ENCODE measurements at places on chromosomes 1 and 21. TPM values are rescaled to one million over a fixed set of nuclear protein-coding genes. Genes with fewer than 3 reads are reported as not detected.
A peak's percentile ranks its signal among the peaks of the same experiment; 100 is the strongest.

RHEX gene
- 3.1 TPM for total RNA-seq

TMEM200B gene
- 3.8 TPM for total RNA-seq

ANGPTL3 gene
- not detected for total RNA-seq

LYST gene
- total RNA-seq: 52.8 TPM

SLC9C2 gene
- total RNA-seq: not detected

DNA sequence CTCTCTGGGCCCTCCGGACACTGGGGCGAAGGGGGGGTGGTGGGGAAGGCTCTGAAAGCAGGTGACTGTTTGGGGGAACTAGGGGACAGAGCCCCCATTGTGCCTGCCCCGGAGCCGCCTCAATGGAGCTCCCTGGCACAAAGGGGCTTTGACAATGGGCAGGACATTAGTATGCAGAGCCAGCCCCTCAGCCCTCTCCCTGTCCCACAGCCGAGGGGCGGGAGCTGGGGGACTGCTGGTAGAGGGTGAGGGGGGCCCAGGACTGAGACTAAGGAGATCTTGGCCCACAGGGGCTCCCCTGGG is 7.8 kb downstream of the KCNJ10 start:
- no peaks in the 10 kb centered on the region for H3K27me3 ChIP-seq
- no peaks in the 10 kb centered on the region for H3K36me3 ChIP-seq
- H3K27ac ChIP-seq: no peak overlapping the region
- no peak for DNase-seq

GRCh38 chr1:229047161-229047839 is 223.6 kb upstream of the RAB4A start:
- H3K27ac ChIP-seq: no peak overlapping the region
- no peaks in the 10 kb centered on the region for H3K36me3 ChIP-seq
- DNase-seq: no peak
- H3K27me3 ChIP-seq: no peaks in the 10 kb centered on the region
- H3K4me3 ChIP-seq: no peak overlapping the region
- no peaks in the 10 kb centered on the region for H3K4me1 ChIP-seq

DNA sequence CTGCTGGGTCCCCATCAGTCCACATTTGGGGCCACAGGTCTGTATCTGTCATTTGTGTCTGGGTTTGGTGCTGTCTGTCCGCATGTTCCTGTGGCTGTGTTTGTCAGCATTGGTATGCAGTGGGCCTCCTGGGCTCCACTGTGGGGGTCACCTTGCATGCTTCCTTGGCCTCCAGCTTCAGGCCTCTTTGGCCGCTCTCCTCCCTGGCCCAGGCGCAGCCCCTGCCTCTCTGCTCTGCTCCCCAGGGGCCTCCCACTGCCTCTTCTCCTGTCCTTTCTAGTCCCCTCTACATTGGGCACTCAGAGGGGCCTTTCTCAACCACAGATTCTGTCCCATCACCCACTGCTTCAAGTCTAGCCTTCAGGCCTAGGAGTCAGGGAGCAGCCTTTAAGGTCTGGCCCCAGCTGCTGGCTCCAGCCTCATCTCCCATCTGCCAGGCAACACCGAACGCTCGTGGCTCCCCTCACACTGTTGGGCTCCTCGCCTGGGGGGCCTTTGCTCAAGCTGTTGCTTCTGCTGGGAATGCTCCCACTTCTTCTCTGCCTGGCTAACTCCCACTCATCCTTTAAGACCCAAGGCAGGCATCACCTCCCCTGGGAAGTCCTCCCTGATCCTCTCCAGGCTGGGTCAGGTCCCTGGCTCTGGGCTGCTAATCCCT is 14.6 kb downstream of the ZNF362 start:
- no peak for DNase-seq
- H3K36me3 ChIP-seq: no peaks in the 10 kb centered on the region
- H3K4me1 ChIP-seq: peaks cover 34% of the 10 kb centered on the region
- no peak overlapping the region for H3K4me3 ChIP-seq
- H3K27ac ChIP-seq: no peak overlapping the region

GRCh38 chr1:204431310-204432184 is 19.9 kb upstream of the PPP1R15B start:
- H3K4me3 ChIP-seq: no peak overlapping the region
- H3K27ac ChIP-seq: peak overlapping the region; percentile 16
- H3K36me3 ChIP-seq: peaks cover 10% of the 10 kb centered on the region
- H3K27me3 ChIP-seq: no peaks in the 10 kb centered on the region
- DNase-seq: peak; percentile 77

DNA sequence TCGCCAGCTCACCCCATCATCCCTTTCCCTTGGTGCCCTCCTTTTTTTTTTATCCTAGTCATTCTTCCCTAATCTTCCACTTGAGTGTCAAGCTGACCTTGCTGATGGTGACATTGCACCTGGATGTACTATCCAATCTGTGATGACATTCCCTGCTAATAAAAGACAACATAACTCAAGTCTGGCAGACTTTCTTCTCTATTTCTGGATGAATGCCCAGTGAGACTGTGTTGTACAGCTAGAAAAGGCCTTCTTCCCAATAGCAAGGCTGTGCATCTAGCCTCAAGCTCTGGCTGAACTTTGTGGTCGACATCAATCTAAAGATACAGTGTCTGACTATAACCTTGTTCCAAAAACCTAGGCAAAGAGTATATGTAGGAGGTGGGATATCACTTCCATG is 6.4 kb downstream of the IL24 start:
- DNase-seq: no peak
- no peak overlapping the region for H3K27ac ChIP-seq

- H3K4me1 ChIP-seq: peaks cover 9% of the 10 kb centered on the region
- no peak for DNase-seq
- H3K4me3 ChIP-seq: no peak overlapping the region
- H3K27ac ChIP-seq: no peak overlapping the region
- no peaks in the 10 kb centered on the region for H3K27me3 ChIP-seq
These were observed 16.9 kb downstream of the NPHP4 start for GRCh38 chr1:5975133-5975880.

- H3K27ac ChIP-seq: no peak overlapping the region
- H3K4me1 ChIP-seq: no peaks in the 10 kb centered on the region
- DNase-seq: no peak
- H3K36me3 ChIP-seq: no peaks in the 10 kb centered on the region
- no peaks in the 10 kb centered on the region for H3K27me3 ChIP-seq
These were observed 110.4 kb upstream of the NGF start for GRCh38 chr1:115448282-115449044.

DNA sequence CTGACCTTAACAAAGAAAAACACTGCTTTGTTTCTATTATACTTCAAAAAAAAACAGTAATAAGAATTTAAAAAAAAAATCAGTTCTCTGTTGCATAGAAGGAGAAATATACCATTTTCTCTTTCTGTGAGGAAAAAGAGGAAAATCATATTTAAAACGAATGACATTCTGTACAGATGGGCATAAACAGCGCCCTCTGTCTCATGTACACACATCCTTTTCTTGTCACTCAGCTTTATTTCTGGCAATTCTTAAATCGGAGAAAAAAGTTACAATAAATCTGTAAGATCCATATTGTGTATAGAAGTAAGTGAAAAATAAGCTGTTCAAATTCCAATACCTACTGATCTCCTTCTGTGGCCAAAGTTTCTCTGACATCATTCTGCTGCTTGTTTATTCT is 245.4 kb downstream of the SMYD3 start:
- H3K27ac ChIP-seq: no peak overlapping the region
- H3K36me3 ChIP-seq: no peaks in the 10 kb centered on the region
- DNase-seq: no peak
- H3K4me1 ChIP-seq: no peaks in the 10 kb centered on the region
- H3K27me3 ChIP-seq: no peaks in the 10 kb centered on the region

GRCh38 chr1:56081173-56081572 is 498.2 kb downstream of the PLPP3 start:
- peaks cover 7% of the 10 kb centered on the region for H3K4me1 ChIP-seq
- H3K36me3 ChIP-seq: no peaks in the 10 kb centered on the region
- H3K27me3 ChIP-seq: no peaks in the 10 kb centered on the region
- no peak overlapping the region for H3K27ac ChIP-seq
- no peak overlapping the region for H3K4me3 ChIP-seq
- no peak for DNase-seq

DNA sequence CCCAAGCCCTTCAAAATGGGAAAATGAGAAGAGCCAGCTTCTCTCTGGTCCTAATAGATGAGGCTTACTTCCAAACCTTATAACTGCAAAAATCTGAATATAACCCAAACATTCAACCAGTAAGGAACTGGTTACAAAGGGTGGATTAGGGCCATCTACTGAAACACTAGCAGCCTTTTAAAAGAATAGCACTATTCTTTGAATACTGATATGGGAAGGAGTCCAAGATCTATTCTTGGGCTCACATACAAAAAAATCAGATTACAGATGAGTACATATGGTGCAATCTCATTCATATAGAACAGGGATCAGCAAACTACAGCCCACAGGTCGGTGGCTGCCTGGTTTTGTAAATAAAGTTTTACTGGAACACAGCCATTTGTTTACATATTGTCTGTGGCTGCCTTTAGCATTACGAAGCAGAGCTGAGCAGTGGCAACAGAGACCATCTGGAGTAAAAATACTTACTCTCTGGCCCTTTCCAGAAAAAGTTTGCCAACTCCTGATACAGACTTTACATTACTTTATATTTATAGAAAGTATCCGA is 167.7 kb downstream of the ZSCAN20 start:
- H3K27me3 ChIP-seq: no peaks in the 10 kb centered on the region
- H3K4me1 ChIP-seq: no peaks in the 10 kb centered on the region
- no peaks in the 10 kb centered on the region for H3K36me3 ChIP-seq
- H3K4me3 ChIP-seq: no peak overlapping the region

- H3K27me3 ChIP-seq: no peaks in the 10 kb centered on the region
- H3K36me3 ChIP-seq: no peaks in the 10 kb centered on the region
- peak overlapping the region; percentile 39 for H3K4me3 ChIP-seq
- H3K4me1 ChIP-seq: peaks cover 26% of the 10 kb centered on the region
These were observed 13.5 kb downstream of the C1orf74 start for GRCh38 chr1:209770636-209771415.

GRCh38 chr1:156387870-156388173 is 18.8 kb downstream of the RHBG start:
- H3K27ac ChIP-seq: no peak overlapping the region
- peaks cover 8% of the 10 kb centered on the region for H3K4me1 ChIP-seq
- H3K27me3 ChIP-seq: peaks cover 14% of the 10 kb centered on the region
- DNase-seq: peak; percentile 69
- H3K36me3 ChIP-seq: no peaks in the 10 kb centered on the region
- H3K4me3 ChIP-seq: no peak overlapping the region

GRCh38 chr1:231774719-231775335 is 148.2 kb downstream of the DISC1 start:
- no peaks in the 10 kb centered on the region for H3K27me3 ChIP-seq
- H3K27ac ChIP-seq: no peak overlapping the region
- H3K4me1 ChIP-seq: peaks cover 7% of the 10 kb centered on the region
- no peak overlapping the region for H3K4me3 ChIP-seq
- no peaks in the 10 kb centered on the region for H3K36me3 ChIP-seq

DNA sequence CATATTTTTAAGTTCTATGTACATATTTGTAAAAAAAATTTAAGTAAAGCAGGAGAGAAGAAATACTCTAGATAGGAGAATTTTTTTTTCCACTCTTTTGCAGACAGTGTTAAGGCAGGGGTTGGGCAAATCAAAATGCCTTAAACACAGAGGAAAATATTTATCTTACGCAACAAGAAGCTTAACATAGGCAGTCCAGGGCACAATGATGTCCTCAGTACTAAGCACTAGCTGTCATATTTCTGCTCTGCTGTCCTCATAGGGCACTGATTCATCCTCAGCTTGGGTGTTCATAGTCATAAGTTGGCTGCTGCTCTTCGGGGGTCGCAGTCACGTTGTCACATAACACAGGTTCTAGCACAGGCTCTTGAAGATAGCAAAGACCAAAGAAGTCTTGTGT is 247.4 kb downstream of the PTBP2 start:
- H3K4me1 ChIP-seq: no peaks in the 10 kb centered on the region
- no peak overlapping the region for H3K4me3 ChIP-seq
- H3K36me3 ChIP-seq: no peaks in the 10 kb centered on the region
- DNase-seq: no peak

GRCh38 chr1:10635085-10635896 is 160.5 kb downstream of the PEX14 start:
- peaks cover 22% of the 10 kb centered on the region for H3K36me3 ChIP-seq
- no peaks in the 10 kb centered on the region for H3K27me3 ChIP-seq
- H3K27ac ChIP-seq: peak overlapping the region; percentile 89
- no peak for DNase-seq
- H3K4me3 ChIP-seq: no peak overlapping the region
- H3K4me1 ChIP-seq: peaks cover 34% of the 10 kb centered on the region

- DNase-seq: no peak
- no peaks in the 10 kb centered on the region for H3K27me3 ChIP-seq
- no peaks in the 10 kb centered on the region for H3K36me3 ChIP-seq
- H3K27ac ChIP-seq: no peak overlapping the region
- H3K4me1 ChIP-seq: no peaks in the 10 kb centered on the region
These were observed 130.2 kb downstream of the TPR start for GRCh38 chr1:186244825-186245224.

- no peak overlapping the region for H3K4me3 ChIP-seq
- no peak overlapping the region for H3K27ac ChIP-seq
- no peaks in the 10 kb centered on the region for H3K4me1 ChIP-seq
- H3K27me3 ChIP-seq: no peaks in the 10 kb centered on the region
- no peak for DNase-seq
- no peaks in the 10 kb centered on the region for H3K36me3 ChIP-seq
These were observed 43.4 kb upstream of the RHOU start for GRCh38 chr1:228691926-228692325.

GRCh38 chr1:36920801-36921405 is 113.4 kb downstream of the GRIK3 start:
- H3K27me3 ChIP-seq: no peaks in the 10 kb centered on the region
- no peaks in the 10 kb centered on the region for H3K4me1 ChIP-seq
- no peak overlapping the region for H3K27ac ChIP-seq
- DNase-seq: no peak
- no peak overlapping the region for H3K4me3 ChIP-seq

GRCh38 chr1:85361606-85362296 is 85.3 kb upstream of the BCL10 start:
- no peaks in the 10 kb centered on the region for H3K36me3 ChIP-seq
- no peak for DNase-seq
- peaks cover 6% of the 10 kb centered on the region for H3K4me1 ChIP-seq
- no peak overlapping the region for H3K27ac ChIP-seq

DNA sequence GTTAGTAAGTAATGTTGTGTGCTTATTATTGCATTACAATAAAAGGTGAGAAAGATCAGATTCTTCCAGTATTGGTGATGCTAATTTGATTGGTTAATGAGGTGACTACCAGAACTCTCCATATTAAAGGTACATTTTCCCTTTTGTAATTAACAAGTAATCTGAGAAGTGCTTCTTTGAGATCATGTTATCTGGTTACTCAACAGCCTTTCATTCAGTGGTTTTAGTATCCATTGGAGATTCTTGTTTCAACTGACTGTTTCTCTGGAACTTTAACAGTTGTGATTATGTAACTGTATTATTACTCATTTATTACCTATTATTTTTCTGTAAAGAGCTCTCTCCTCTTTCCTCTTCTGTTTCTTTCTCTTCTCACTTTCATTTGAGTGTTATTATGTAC is 86.7 kb downstream of the PEX14 start:
- H3K4me1 ChIP-seq: no peaks in the 10 kb centered on the region
- no peaks in the 10 kb centered on the region for H3K36me3 ChIP-seq
- H3K27ac ChIP-seq: no peak overlapping the region

GRCh38 chr1:170663404-170664092 is 383 bp upstream of the PRRX1 start:
- peaks cover 43% of the 10 kb centered on the region for H3K27me3 ChIP-seq
- peak overlapping the region; percentile 50 for H3K4me3 ChIP-seq
- DNase-seq: no peak
- no peaks in the 10 kb centered on the region for H3K36me3 ChIP-seq

- peaks cover 3% of the 10 kb centered on the region for H3K4me1 ChIP-seq
- peaks cover 2% of the 10 kb centered on the region for H3K36me3 ChIP-seq
- H3K4me3 ChIP-seq: no peak overlapping the region
- no peak for DNase-seq
- H3K27ac ChIP-seq: no peak overlapping the region
- no peaks in the 10 kb centered on the region for H3K27me3 ChIP-seq
These were observed 113.4 kb downstream of the ERG start for GRCh38 chr21:38384675-38385426.

- peaks cover 6% of the 10 kb centered on the region for H3K4me1 ChIP-seq
- H3K4me3 ChIP-seq: no peak overlapping the region
- no peak for DNase-seq
- no peaks in the 10 kb centered on the region for H3K27me3 ChIP-seq
These were observed 58.2 kb downstream of the GADD45A start for GRCh38 chr1:67743072-67743725.
